Keratinocyte (primary cell): ENCODE measurements at places on chromosomes 4 and X. TPM values are rescaled to one million over a fixed set of nuclear protein-coding genes. Genes with fewer than 3 reads are reported as not detected.

DNA sequence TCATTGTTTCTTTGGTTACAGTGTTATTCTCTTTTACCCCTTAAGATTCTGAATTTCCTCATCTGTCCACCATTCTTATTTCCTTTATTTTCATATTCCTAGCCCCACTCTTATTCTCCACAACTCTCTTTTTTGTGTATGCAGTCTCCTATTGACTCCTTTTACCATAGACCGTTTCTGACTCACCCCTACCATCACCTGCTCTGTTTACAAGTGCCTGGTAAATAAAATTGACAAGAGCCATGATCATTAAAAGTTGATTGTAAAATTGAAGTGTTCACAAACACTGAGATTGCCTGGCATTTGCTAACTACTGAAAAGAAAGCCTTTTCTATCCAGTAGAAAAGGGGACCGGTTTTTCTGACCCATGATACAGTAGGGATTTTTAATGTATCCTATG is 54.4 kb downstream of the MRPL1 start:
- H3K4me1 ChIP-seq: peaks cover 18% of the 10 kb centered on the region
- no peaks in the 10 kb centered on the region for H3K36me3 ChIP-seq
- no peak overlapping the region for H3K4me3 ChIP-seq

GRCh38 chr4:143784567-143784966 is 84.1 kb upstream of the FREM3 start:
- H3K4me3 ChIP-seq: no peak overlapping the region
- DNase-seq: no peak
- H3K27me3 ChIP-seq: no peaks in the 10 kb centered on the region
- H3K27ac ChIP-seq: no peak overlapping the region
- H3K36me3 ChIP-seq: no peaks in the 10 kb centered on the region

DNA sequence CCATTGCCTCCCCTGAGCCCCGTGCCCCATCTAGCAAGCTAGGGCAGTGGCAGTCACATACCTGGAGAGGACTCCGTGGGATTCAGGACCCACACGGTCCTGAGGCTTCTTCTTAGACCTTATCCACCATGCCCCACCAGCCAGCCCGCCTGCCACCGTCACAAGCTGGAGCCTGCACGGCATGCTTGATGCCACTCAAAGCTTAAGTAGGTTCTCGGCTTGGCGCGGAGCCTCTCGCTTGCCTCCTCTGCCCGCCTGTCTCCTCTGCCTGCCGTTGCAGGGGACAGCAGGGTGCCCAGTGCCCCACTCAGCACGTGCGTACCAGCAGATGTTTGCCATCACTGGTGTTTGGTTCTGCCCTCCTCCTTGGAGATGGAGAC is 14.1 kb downstream of the PSAPL1 start:
- H3K36me3 ChIP-seq: no peaks in the 10 kb centered on the region
- no peak overlapping the region for H3K4me3 ChIP-seq
- DNase-seq: no peak
- H3K4me1 ChIP-seq: no peaks in the 10 kb centered on the region
- no peak overlapping the region for H3K27ac ChIP-seq

The GRIA3 gene
- polyA plus RNA-seq: 0.10 TPM in 1 of 3 replicates, not detected in the others

DNA sequence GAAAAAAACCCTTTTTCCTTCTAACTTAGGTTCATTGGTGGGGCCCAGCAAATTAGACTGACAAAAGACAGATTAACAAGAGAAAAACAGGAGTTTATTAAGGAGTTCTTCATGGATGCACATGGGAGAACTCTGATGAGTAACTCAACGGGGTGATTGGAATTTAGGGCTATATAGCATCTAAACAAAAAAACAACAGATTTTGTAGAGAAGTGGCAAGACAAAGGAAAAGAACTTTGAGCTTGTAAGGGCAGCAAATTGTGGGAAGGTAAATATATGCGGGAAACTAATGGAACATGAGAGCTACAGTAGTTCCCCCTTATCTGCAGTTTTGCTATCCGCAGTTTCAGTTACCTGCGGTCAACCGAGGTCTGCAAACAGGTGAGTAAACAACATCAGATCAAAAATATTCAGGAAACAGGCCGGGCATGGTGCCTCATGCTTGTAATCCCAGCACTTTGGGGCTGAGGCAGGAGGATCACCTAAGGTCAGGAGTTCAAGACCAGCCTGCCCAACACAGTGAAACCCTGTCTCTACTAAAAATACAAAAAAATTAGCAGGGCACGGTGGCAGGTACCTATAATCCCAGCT is 573.6 kb downstream of the ADGRL3 start:
- DNase-seq: no peak
- peaks cover 17% of the 10 kb centered on the region for H3K4me1 ChIP-seq

The DCHS2 gene
- 0.01 TPM in 2 of 3 replicates, not detected in the other for polyA plus RNA-seq

GRCh38 chrX:87067795-87068369 is 449.7 kb upstream of the KLHL4 start:
- H3K4me3 ChIP-seq: no peak overlapping the region
- no peak for DNase-seq
- H3K4me1 ChIP-seq: no peaks in the 10 kb centered on the region
- no peaks in the 10 kb centered on the region for H3K27me3 ChIP-seq
- no peak overlapping the region for H3K27ac ChIP-seq

The HTN3 gene
- polyA plus RNA-seq: not detected in 3 replicates

The UGT2B28 gene
- polyA plus RNA-seq: not detected in 3 replicates

DNA sequence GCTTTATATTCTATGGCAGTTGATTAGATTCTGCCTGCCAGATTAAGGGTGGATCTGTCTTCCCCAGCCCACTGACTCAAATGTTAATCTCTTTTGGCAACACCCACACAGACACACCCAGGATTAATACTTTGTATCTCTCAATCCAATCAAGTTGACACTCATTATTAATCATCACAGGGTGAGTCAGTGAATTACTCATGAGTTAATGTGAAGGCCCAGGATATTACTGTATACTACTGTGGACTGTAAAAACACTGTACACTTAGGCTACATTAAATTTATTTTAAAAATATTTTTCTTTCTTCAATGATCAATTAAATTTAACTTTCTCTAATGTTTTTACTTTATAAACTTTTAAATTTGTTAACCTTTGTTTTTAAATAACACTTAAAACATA is 87.7 kb downstream of the NAP1L3 start:
- no peaks in the 10 kb centered on the region for H3K36me3 ChIP-seq
- no peak for DNase-seq
- H3K4me3 ChIP-seq: no peak overlapping the region
- H3K4me1 ChIP-seq: no peaks in the 10 kb centered on the region
- H3K27me3 ChIP-seq: no peaks in the 10 kb centered on the region

- no peaks in the 10 kb centered on the region for H3K27me3 ChIP-seq
- no peaks in the 10 kb centered on the region for H3K36me3 ChIP-seq
- H3K4me3 ChIP-seq: no peak overlapping the region
- H3K27ac ChIP-seq: no peak overlapping the region
Measured at GRCh38 chr4:122100508-122100907, 51.6 kb upstream of the BLTP1 start.

The GPR82 gene
- not detected in 3 replicates for polyA plus RNA-seq

GRCh38 chr4:5780831-5781480 is 70.0 kb downstream of the EVC start:
- H3K4me3 ChIP-seq: no peak overlapping the region
- no peaks in the 10 kb centered on the region for H3K27me3 ChIP-seq
- H3K4me1 ChIP-seq: no peaks in the 10 kb centered on the region
- no peak for DNase-seq
- H3K27ac ChIP-seq: no peak overlapping the region
